ENCODE measurements at places on chromosomes 3 and 15.

DNA sequence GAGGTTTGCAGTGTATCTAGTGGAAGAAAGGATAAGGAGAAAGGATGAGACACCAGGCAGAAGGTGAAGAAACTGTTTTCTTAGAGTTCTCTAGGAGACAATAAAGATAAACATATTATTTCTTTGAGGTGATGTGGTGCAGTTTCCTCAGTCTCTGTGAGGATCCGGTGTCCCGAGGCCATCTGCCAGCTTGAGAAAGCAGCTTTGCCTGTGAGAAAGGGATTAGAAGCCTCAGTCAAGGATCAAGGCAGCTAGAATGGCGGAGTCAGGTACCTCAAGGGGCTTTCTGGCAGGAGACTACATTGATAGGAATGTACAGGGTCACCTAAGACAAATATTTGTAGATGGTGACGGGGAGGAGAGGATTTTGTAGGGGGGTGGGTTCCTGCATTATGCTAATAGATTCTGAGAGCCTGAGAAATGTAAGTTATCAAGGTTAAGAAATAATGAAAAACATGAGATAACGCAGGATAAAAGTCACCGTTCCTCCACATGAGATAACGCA is 103.9 kb upstream of the MB21D2 start:
- no peak for DNase-seq
- no peaks in the 10 kb centered on the region for H3K27me3 ChIP-seq
- peaks cover 4% of the 10 kb centered on the region for H3K4me1 ChIP-seq
- H3K4me3 ChIP-seq, result no peak overlapping the region
- H3K27ac ChIP-seq, result no peak overlapping the region

DNA sequence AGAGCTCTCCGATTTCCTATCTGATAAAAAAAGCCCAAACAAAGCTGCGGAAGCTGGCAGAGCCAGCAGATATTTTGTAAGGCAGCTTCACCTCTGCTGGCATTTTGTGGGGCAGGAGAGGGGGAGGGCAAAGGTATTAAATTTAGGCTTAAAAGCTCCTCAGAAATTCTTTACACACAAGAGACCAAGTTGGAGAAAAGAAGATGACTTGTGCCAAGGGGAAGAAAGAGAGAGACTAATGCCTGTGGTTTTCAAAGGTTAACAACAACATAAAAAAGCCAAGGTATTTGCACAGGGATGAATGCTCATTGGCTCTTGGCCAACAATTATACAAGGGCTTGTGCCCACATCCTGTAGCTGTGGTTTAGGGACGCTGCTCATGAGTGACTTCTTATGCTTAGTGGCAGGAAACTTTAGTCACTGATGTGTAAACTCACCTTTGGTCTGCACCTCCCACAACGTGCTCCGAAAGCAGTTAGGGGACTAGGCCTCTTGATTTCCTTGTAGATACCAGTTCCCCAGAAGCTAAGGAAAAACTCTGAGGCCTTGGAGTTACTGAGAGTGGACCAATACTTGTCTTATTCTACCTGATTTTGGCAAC is 152.9 kb downstream of the TPRG1 start:
- H3K4me3 ChIP-seq, result no peak overlapping the region
- peaks cover 8% of the 10 kb centered on the region for H3K4me1 ChIP-seq
- H3K27ac ChIP-seq, result no peak overlapping the region
- no peaks in the 10 kb centered on the region for H3K27me3 ChIP-seq

- peaks cover 23% of the 10 kb centered on the region for H3K36me3 ChIP-seq
- H3K27me3 ChIP-seq, result no peaks in the 10 kb centered on the region
- H3K4me1 ChIP-seq, result no peaks in the 10 kb centered on the region
- H3K27ac ChIP-seq, result no peak overlapping the region
Measured at GRCh38 chr3:45608885-45609284, 14.3 kb downstream of the LIMD1 start.

GRCh38 chr3:190384309-190384756 is 3.6 kb upstream of the CLDN16 start:
- H3K27ac ChIP-seq, result no peak overlapping the region
- H3K27me3 ChIP-seq, result no peaks in the 10 kb centered on the region
- no peaks in the 10 kb centered on the region for H3K4me1 ChIP-seq
- no peak overlapping the region for H3K4me3 ChIP-seq
- H3K36me3 ChIP-seq, result no peaks in the 10 kb centered on the region

DNA sequence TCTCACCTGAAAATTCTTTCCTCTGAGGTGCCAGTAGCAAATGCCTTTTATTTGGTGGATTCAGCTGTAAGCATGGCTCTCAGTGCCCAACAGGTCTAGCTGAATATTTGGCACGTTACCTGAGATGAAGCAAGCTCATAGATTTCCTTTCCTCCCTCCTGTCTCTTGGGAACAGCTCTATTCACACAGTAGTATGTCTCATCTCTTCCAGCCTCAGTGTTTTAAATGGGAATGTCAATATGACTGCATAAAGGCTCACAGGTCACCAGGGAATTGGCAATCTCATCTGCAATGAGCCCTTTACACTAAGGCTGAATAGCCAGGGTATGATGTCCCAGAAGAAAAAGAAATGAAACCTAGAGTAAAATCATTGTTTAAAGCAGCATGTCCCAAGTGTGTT is 733.5 kb downstream of the NTRK3 start:
- no peaks in the 10 kb centered on the region for H3K4me1 ChIP-seq
- H3K27me3 ChIP-seq, result no peaks in the 10 kb centered on the region
- no peak overlapping the region for H3K27ac ChIP-seq
- H3K36me3 ChIP-seq, result no peaks in the 10 kb centered on the region

- no peak overlapping the region for H3K27ac ChIP-seq
- H3K4me1 ChIP-seq, result no peaks in the 10 kb centered on the region
- no peak for DNase-seq
- H3K4me3 ChIP-seq, result no peak overlapping the region
Measured at GRCh38 chr15:64324165-64324877, 31.7 kb downstream of the CSNK1G1 start.

- H3K27me3 ChIP-seq, result no peaks in the 10 kb centered on the region
- no peak for DNase-seq
- no peaks in the 10 kb centered on the region for H3K36me3 ChIP-seq
Measured at GRCh38 chr3:4724051-4724629, 231.0 kb downstream of the ITPR1 start.

All from endodermal cell (in vitro differentiated cells).